ENCODE measurements at places on chromosomes 11 and 22.

DNA sequence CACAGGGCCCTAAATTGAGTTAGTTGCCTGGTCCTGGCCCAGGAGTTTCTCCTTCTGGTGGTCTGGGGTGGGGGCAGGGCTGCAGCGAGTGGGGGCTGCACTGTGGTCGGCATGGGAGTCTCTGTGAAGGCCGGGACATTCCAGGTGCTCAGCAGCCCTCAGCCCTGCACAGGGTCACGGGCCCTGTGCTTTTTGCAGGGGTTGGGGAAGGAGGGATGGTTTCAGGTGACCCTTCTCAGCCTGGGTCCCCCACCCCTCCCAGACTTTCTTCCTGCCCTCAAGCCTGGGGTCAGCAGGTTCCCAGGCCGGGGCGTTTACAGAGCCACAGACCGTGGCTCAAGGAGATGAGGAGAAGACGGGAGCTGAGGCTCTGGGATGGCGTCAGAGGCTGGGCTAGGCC, 7.8 kb downstream of the EMID1 start:
- no peak for DNase-seq

- no peak for DNase-seq
These were observed 104.0 kb downstream of the CACNA1I start for GRCh38 chr22:39674536-39674935.

GRCh38 chr11:62600367-62601121, 1.1 kb downstream of the MTA2 start:
- no peak for DNase-seq

DNA sequence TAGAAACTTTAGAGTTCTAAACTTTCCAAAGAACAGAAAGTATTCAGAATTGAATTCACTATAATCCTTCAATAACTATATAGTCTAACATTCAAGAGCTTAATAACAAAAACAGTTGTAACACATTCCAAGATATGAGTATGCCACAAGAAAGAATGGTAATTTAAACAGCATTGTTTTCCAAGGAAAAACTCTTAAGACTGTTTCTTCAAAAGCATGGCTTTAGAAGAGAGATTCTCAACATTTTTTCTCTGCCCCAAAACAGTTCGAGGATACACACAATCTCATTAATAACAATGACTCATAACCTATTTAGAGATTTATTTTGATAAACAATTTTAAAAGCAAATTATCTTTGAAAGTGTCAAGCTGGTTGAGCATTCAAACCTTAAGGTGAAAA, 16.7 kb upstream of the ARHGAP32 start:
- DNase-seq: no peak

DNA sequence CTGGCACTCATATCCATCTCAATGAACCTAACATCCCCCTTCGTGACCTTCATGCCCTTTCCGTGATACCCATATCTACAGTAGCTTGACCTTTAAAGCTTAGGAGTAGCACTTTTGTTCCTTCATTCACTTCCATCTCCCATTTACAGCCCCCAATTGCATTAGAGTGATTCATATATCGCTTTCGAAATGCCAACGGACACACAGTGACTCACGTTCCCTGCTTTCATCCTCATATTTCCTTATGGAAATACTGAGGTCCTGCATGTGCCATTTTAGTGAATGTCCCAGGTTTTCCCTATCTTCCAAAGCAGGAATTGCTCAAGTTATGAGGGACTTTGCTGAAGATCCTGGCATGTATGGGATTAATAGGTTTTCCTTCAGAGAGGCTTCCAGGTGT, 44.3 kb upstream of the CEP126 start:
- DNase-seq: no peak

- no peak for DNase-seq
These were observed 12.0 kb downstream of the TSPAN18 start for GRCh38 chr11:44738791-44739190.

All from stimulated activated CD4-positive, alpha-beta T cell treated with anti-CD3 and anti-CD28 coated beads, Interleukin-2, amount 100 ng/mL, for 24 hours (primary cell).